ENCODE measurements at places on chromosomes 16 and 17.

- peak; percentile 60 for DNase-seq
Measured at GRCh38 chr17:48757524-48757961, 29.0 kb upstream of the HOXB13 start.

DNA sequence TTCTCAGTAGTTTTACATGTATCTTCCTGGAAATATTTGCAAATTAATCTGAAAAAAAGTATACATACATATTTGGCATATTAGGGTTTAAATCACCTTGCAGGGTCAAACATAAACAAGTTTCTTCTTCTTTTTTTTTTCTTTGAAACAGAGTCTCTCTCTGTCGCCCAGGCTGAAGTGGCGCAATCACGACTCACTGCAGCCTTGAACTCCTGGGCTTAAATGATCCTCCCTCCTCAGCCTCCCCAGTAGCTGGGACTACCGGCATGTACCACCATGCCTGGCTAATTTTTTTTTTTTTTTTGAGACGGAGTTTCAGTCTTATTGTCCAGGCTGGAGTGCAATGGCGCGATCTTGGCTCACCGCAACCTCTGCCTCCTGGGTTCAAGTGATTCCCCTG is 12.6 kb upstream of the FUS start:
- DNase-seq: no peak

DNA sequence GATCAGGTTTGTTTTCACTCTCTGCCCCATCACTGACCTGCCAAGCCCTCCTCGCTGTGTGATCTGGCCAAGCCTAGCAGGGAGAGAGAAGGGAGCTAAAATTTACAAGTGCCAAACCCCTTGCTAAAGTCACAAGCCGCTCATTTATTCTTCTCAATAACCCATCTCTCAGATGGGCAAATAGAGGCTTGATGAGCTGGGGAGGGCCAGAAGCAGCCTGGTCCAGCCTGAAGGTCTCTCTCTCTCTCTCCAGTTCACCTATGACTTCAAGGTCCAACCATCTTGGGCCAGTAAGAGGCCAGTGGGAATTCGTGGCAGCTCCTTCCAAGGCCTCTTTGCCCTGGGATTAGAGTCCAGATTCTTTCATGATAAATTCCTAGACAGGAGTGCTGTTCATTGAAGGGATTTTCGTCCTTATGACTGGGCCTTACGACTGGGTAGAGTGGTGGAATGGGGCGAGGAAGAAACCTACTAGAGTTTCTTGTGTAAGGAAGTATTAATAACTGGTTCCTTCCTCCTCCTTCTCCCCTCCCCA is 3.4 kb downstream of the CA7 start:
- DNase-seq: no peak

- no peak for DNase-seq
Measured at GRCh38 chr16:56915336-56916119, 16.4 kb upstream of the HERPUD1 start.
